Iris pigment epithelial cell (primary cell): ENCODE measurements at places on chromosomes 3 and 15.

DNA sequence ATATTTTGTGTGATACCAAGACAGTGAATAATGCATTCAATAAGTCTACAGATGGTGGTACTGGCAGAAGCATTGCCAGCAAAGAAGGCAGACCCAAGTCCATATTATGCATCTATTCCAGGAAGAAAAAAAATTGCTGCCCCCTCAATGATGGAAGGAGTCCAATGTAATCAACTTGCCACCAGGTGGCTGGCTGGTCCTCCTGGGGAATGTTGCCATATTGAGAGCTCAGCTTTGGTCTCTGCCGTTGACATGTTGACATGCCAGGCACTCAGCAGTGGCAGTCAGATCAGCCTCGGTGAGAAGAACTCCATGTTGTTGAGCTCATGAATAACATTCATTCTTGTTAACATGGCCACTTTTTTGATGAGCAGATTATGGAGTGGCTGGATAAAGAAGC is 298.5 kb downstream of the IGSF11 start:
- DNase-seq: no peak

DNA sequence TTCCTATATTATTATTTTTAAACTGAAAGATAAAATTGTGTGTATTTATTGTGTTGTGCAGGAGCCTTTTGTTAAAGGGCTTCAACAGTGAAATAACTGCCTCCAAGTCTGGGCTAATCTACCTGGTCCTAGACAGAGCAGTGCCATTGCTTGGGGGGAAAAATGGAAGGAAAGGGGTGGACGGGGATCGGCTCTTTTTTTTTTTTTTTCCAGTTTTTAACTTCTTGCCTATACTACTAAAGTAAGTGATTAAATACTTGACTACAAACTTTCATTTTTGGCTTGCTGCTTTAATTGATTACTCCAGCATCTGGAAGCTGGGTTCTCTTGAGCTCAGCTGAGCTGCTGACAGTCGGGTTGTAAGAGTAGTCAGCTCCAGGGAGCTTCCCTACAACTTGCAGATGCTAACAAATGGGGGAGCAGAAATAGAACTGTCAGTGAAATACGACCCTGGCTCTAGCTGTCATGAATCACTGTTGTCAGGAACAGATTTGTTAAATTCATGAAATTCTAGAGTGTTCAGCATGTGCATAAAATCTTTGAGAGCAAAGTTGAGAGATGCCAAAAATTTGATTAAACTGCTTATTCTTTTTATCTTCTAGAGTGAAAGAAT is 276.7 kb downstream of the ROBO1 start:
- peak; percentile 73 for DNase-seq

GRCh38 chr3:77071364-77071763 is 31.5 kb downstream of the ROBO2 start:
- no peak for DNase-seq

GRCh38 chr3:11185564-11186317 is 31.4 kb downstream of the HRH1 start:
- peak; percentile 91 for DNase-seq

- DNase-seq: peak; percentile 83
Observed at GRCh38 chr15:50057905-50058639, 61.0 kb downstream of the ATP8B4 start.
